Esophagus squamous epithelium (tissue), 5 donors: ENCODE measurements at places on chromosomes 13 and 19.

- DNase-seq, result no peak
These were observed 3.3 kb downstream of the OR10H1 start for GRCh38 chr19:15812060-15812722.

- no peak for DNase-seq
These were observed 385.5 kb downstream of the MZT1 start for GRCh38 chr13:72341904-72342303.

DNA sequence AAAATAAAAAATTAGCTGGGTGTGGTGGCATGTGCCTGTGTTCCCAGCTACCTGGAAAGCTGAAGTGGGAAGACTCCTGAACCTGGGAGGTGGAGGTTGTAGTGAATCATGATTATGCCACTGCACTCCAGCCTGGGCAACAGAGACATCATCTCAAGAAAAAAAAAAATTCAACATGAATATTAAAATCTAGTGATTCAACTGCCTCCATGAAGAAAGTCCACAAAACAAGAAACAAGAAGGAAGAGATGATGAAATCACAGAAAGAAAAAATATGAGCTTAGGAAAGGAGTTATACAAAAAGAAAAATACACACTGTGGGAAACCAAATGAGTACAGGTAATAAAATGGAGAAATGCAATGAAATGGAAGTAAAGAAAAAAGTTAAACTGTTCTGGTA lies 99.6 kb upstream of the SIAH3 start:
- DNase-seq, result no peak

DNA sequence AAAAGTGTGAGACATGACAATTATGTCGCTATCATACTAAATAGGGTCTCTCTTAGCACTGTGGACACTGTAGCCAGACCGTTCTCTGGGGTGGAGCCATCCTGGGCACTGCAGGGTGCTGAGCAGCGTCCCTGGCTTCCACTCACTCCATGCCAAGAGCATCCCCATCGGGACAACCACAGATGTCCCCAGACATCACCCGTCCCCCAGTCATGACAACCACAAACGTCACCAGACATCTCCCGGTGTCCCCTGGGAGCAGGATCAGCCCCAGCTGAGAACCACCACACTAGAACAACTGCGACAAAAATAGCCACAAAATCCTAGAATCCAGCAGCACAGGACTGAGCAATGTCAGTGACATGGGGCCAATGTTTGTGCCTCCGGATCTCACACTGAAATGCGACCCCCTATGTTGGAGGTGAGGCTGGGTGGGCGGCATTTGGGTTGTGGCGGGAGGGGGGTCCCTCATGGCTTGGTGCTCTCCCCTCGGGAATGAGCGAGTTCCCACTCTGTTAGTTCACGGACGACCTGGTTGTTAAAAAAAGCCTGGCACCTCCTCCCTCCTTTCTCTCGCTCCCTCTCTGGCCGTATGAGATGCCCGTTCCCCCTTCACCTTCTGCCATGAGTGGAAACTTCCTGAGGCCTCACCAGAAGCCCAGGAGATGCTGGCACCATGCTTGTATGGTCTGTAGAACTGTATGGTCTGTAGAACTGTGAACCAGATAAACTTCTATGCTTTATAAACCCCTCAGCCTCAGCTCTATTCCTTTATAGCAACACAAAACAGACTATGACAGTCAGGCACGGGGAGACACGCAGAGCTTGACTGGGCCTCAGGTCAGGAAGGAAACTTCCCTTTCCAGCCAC lies 93.9 kb downstream of the GADD45B start:
- no peak for DNase-seq
